ENCODE measurements at places on chromosomes 2 and 18.

- H3K27ac ChIP-seq: no peak overlapping the region
- no peak overlapping the region for H3K4me3 ChIP-seq
- no peaks in the 10 kb centered on the region for H3K27me3 ChIP-seq
- H3K36me3 ChIP-seq: no peaks in the 10 kb centered on the region
- H3K4me1 ChIP-seq: no peaks in the 10 kb centered on the region
- DNase-seq: no peak
Observed at GRCh38 chr2:127834951-127835350, 23.0 kb downstream of the POLR2D start.

DNA sequence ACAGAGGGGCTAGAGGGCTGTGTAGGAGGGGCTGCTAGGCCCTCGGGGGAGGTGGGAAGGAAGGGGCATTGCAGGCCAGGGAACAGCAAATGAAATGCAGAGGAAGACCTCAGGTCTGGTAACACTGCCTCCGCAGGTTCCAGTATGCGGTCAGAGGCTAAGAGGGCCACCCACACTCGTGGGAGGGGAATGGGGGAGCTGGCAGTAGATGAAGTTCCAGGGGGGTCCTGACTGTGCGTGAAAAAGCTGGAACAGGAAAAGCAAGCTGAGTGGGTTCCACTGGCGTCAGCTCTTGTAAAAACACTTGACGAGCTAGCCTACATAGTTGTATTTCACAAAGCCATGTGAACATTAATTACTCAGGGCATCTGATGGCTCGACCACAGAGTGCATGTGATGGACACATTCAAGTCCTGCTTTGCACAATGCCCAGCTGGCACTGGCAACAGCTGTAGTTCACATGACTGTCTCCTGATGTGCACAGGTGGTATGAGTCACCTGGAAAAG lies 29.0 kb upstream of the PTPN4 start:
- no peak for DNase-seq
- H3K27me3 ChIP-seq: no peaks in the 10 kb centered on the region
- H3K4me1 ChIP-seq: no peaks in the 10 kb centered on the region
- no peaks in the 10 kb centered on the region for H3K36me3 ChIP-seq
- H3K27ac ChIP-seq: no peak overlapping the region
- no peak overlapping the region for H3K4me3 ChIP-seq

DNA sequence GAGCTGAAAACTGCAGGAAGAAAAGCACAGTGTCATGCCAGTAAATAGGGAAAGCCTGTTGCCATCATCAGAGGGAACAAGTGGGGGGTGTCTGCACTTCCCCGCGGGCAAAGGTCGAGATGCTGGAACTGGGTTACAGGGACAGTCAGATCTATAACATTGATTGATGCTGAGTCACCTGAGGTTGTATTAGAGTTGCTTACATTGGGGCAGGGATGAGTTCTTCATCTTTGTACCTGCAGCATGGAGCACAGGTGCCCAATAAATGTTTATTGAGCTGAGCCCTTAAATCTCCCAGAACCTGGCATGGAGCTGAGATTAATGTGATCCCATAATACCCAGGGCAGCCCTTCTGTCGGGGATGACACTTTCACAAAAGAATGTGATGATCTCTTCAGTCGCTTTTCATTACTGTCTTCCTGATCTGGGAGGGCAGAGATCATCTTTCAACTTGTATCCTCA lies 5.9 kb upstream of the RNF152 start:
- H3K27ac ChIP-seq: no peak overlapping the region
- no peak for DNase-seq
- no peaks in the 10 kb centered on the region for H3K36me3 ChIP-seq
- H3K4me1 ChIP-seq: no peaks in the 10 kb centered on the region

DNA sequence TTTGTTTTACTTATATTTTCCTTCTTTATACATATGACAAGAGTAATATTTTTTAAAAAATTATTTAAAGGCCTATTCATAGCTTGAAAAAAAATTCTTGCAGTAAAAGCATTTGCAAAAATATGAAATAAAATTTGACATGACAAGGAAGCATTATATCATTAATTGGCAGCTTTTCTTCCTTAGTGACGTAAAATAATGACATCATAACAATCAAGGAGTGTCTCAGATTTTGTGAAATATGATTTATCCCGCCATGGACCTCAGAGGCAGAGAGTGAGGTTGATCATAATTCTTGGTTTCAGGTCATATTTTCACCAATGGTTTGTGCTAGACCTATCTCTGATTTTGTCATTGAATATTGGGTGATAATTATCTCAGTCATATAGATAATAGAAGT lies 176.0 kb downstream of the MIB1 start:
- H3K27ac ChIP-seq: no peak overlapping the region
- H3K36me3 ChIP-seq: no peaks in the 10 kb centered on the region

DNA sequence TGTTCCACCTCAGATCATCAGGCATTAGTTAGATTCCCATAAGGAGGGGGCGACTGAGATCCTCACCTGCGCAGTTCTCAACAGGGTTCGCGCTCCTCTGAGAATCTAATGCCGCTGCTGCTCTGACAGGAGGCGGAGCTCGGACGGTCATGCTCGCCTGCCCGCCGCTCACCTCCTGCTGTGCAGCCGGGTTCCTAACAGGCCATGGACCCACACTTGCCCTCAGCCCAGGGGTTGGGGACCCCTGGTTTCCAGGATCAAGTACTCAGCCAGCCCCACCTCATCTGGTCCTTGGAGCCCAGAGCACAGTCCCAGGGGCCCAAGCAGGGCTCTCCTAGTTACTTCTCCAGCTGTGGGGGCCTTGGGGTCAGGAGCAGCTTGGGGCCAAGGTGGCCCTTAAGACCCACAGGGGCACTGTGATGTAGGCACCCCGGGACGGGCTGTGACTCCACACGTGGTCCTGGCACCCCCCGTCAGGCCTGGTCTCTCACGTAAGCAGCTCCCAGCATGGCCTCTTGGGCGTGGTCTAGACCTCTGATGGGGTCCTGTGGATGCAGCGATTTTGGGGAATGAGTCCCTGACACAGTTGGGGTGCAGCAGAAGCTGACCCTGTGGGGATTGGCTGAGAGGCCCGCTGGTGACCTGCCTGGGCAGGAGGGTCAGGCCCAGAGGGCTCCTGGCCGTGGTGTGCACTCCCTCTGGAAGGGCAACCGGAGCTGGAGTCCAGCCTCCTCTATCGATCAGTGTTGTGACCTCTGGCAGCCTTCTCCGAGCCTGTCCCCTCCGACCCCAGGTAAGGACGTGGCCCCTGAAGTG lies 28.3 kb upstream of the OTOS start:
- H3K36me3 ChIP-seq: no peaks in the 10 kb centered on the region
- H3K4me3 ChIP-seq: no peak overlapping the region
- H3K4me1 ChIP-seq: no peaks in the 10 kb centered on the region
- H3K27me3 ChIP-seq: peaks cover 10% of the 10 kb centered on the region

GRCh38 chr2:171136024-171136423 lies 24.7 kb downstream of the TLK1 start:
- peaks cover 73% of the 10 kb centered on the region for H3K4me1 ChIP-seq
- no peak overlapping the region for H3K27ac ChIP-seq
- H3K36me3 ChIP-seq: no peaks in the 10 kb centered on the region
- no peak overlapping the region for H3K4me3 ChIP-seq
- no peak for DNase-seq
- no peaks in the 10 kb centered on the region for H3K27me3 ChIP-seq

Data from sigmoid colon (tissue), 7 donors.